T-cell (primary cell): ENCODE measurements at places on chromosomes 1 and 21.

DNA sequence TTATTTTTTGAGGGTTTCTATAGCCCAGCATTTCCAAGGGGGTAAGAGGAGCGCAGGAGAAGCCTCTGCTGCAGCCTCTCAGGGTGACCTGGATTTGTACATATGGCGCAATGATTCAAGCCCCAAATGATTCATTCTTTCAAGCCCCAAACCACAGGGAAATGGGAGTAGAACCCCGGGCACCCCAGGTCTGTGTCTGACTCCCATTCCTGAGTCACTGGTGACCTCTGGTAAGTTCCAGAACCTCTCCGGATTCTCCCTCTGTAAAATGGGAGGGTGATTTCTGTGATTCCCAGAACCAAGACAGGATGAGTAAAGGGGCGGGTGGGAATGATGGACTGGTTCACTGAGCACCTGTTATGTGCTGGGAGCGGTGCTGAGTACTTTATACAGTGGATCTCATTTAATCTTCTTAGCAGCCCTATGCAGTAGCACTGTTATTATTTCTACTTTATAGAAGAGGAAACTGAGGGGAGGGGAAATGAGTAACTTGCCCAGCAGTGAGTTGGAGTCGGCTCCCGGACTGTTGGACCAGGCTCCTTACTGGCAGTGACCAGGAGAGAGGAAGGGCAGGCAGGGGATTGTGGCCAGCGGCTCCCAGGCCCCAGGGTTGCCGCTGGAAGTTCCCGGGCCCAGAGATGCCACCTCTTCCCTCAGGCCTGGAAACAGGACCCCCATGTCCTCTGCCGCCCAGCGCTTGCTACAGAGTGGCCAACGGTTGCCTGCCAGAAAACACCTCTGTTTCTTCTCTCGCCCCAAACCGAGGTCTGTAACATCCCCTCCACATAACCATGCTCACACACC, 20.3 kb upstream of the SLC26A9 start:
- H3K4me3 ChIP-seq = no peak overlapping the region
- DNase-seq = no peak
- no peaks in the 10 kb centered on the region for H3K4me1 ChIP-seq
- no peak overlapping the region for H3K27ac ChIP-seq
- peaks cover 33% of the 10 kb centered on the region for H3K27me3 ChIP-seq

GRCh38 chr1:217088521-217089284, 365.5 kb upstream of the ESRRG start:
- no peak overlapping the region for H3K4me3 ChIP-seq
- DNase-seq = no peak
- no peaks in the 10 kb centered on the region for H3K36me3 ChIP-seq
- H3K27ac ChIP-seq = no peak overlapping the region
- H3K27me3 ChIP-seq = no peaks in the 10 kb centered on the region

DNA sequence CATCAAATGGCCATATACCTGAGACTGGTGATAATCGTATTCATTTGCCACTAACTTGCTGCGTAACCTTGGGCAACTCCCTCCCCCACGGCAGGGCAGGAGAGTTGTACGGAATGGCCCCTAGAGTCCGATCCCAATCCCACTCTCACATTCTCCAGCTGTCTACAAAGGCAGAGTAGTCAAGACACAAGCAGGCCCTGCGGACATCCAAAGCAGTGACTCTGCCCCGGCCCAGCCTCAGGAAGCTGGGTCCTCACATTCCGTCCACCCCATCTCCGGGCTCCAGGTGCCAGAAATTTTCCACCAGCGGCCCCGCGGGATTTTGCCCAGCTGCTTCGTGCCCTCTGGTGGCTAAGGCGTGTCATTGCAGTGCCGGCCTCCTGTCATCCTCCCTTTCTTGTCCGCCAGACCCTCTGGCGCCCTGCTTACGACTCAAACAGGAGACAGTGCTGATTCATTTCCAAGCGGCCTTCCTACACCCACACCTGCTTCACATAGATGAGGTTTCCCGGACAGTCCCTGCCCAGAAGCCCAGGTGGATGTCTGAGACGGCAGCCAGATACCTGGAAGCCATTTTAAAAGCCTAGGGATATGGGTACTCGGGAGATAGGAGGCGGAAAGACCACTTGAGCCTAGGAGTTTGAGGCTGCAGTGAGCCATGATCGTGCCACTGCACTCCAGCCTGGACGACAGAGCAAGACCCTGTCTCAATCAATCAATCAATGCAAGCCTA, 2.9 kb upstream of the S100A2 start:
- no peaks in the 10 kb centered on the region for H3K27me3 ChIP-seq
- peak; percentile 69 for DNase-seq

DNA sequence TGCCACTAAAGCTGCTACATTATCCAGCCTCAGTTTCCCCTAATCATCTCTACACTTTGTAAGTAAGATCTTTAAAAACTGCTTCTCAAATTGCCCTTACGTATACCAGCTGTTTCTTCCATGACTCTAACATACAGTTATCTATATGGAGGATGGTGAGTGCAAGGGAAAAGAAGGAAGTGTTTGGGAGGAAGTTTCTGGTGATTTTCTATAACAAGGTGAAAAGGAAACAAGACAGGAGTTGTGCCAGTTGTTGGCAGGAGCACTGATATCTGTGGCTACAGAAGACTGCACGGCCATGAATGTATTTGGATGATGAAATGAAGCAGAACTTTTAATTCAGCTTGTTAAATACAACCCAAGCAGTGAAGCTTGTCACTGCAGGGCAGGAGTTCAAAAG, 32.3 kb upstream of the NHLH2 start:
- no peaks in the 10 kb centered on the region for H3K4me1 ChIP-seq
- H3K4me3 ChIP-seq = no peak overlapping the region
- no peaks in the 10 kb centered on the region for H3K36me3 ChIP-seq
- no peak for DNase-seq

GRCh38 chr1:1437033-1437903, 1.8 kb downstream of the VWA1 start:
- H3K36me3 ChIP-seq = no peaks in the 10 kb centered on the region
- H3K4me1 ChIP-seq = peaks cover 40% of the 10 kb centered on the region
